Stimulated activated CD4-positive, alpha-beta T cell treated with anti-CD3 and anti-CD28 coated beads, Interleukin-12 subunit alpha, Interleukin-12 subunit beta, amount 100 ng/mL, for 4 hours (primary cell): ENCODE measurements at places on chromosomes 7 and 10.

GRCh38 chr7:157668221-157668883 lies 331.5 kb downstream of the DNAJB6 start:
- no peak for DNase-seq

DNA sequence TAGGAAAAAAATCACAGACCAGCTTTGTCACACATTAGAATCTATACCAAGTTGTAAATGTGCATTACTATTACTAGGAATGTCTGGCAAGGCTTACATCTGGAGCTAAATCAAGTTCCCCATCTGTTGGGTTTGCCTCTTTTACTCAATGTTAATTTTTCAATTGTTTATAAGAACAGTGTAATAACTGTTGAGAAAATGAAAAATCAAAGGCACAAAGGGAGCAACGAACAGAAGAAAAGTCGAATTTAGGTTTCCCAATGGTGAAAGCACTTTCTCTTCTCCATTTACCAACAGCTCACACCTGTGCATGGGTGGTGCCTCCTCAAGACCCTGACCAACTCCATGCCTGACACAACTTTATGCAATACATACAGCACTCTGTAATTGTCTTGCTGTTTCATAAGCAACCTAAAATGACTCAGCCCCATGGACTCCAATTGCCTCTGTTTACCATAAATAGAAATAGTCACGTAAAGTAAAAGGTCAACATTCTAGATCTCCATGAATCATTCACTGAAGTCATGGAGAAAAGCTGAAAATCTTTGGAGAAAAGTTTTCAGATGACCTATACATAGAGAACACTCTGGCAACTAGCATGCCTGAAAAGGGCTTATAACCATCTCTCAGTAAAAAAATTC lies 95.5 kb upstream of the KCNIP2 start:
- no peak for DNase-seq

GRCh38 chr7:96415293-96415940 lies 93.5 kb upstream of the SLC25A13 start:
- DNase-seq, result no peak

DNA sequence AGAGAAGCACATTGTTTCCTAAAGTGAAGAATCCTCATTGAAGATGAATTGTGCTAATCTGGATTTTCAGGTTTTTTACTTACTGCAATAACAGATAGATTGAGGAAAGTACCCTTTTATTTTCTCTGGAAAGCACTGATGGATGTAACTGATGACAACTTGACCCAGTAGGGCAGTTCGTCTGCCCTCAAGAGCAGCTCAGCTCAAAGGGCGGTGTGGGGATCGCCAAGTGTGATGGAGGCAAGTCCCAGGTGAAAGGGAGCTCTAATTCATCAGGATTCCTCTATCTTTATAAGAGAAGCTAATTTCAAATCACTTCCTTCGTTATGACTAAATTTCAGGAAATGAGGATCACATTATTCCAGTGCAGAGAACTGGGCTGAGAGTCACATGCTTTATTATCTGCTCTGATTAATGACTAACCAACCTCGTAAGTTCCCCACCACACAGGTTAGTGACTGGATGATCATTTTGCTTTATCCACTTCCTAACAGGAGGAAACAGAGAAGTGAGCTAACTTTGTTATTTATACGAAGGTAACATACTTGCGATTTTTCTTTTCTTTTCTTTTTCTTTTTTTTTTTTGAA lies 98.8 kb downstream of the PFKFB3 start:
- no peak for DNase-seq
